Inflammatory macrophage treated with lipopolysaccharide for 4 hours (primary cell): ENCODE measurements at places on chromosomes 3 and 15.
A peak's percentile ranks its signal among the peaks of the same experiment; 100 is the strongest.

DNA sequence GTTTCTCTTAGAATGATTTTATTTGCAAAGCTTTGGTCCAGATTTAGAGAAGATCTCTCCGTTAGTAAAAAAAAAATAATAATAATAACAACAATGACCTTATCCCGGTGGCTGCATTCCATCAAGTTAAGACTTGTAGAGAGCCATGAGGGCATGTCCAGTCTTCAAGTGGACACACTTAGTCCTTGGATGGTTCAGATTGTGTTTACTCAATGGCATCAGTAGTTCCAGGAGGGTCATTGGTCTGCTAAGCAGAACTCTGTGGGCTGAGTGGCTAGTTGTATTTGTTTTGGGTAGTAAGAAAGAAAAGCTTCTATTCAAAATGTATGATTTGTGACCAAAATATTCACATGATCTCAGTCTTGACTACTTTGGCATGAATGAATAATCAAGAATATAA, 116.3 kb upstream of the UBE2E2 start:
- DNase-seq: no peak

DNA sequence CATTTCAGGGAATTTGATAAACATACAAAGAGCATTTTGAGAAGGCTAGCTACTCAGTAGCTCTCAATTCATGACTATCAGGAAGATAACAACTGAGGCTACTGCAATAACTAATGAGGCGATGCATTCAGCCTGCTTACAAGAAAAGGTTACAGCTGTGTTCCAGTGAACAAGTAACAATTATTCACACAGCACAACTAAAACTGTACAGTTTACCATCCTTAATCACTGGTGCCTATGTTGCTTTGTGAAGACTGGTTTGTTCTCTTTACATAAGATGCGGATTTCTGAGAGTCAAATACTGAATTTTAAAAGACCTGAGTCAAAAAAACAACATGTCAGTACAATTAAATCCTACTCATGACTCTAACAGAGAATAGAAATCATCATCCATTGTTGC, 526.3 kb downstream of the OTOL1 start:
- no peak for DNase-seq

GRCh38 chr15:70504299-70504951, 258.9 kb downstream of the UACA start:
- DNase-seq: peak; percentile 94

DNA sequence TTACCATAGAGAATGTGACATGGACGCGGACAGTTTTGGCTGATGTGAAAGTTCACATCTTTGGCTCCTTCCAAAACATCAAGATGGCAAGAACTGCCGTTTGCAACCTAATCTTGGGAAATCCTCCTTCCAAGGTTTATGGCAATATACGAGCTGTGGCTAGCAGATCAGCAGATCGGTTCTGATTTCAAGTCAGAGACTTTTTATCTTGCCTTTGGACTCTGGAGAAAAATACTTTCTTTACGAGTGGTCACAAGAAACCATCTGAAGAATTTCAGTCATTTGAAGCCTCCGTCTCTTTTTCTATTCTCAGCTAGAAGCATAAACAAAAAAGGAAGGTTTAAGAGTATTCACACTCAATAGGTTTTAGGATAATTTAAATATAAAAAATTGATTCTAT, 153.5 kb upstream of the MEIS2 start:
- no peak for DNase-seq

GRCh38 chr3:65466300-65466988, 572.3 kb downstream of the MAGI1 start:
- no peak for DNase-seq

- DNase-seq: no peak
Measured at GRCh38 chr3:112848196-112848595, 1.5 kb upstream of the CD200R1L start.

GRCh38 chr3:40912461-40912860, 286.8 kb upstream of the CTNNB1 start:
- DNase-seq: no peak

GRCh38 chr3:45894015-45894414, 7.7 kb downstream of the CCR9 start:
- no peak for DNase-seq

- no peak for DNase-seq
Measured at GRCh38 chr15:73904026-73904815, 22.0 kb upstream of the LOXL1 start.
